GM23338 (cell line): ENCODE measurements at places on chromosomes 2 and 18. TPM values are rescaled to one million over a fixed set of nuclear protein-coding genes. Genes with fewer than 3 reads are reported as not detected.

- DNase-seq = no peak
- peaks cover 11% of the 10 kb centered on the region; the same call in 1 of the 2 replicates for H3K4me1 ChIP-seq
- H3K27me3 ChIP-seq = no peaks in the 10 kb centered on the region
- H3K27ac ChIP-seq = no peak overlapping the region
These were observed 18.6 kb downstream of the HIBCH start for GRCh38 chr2:190301032-190301431.

DNA sequence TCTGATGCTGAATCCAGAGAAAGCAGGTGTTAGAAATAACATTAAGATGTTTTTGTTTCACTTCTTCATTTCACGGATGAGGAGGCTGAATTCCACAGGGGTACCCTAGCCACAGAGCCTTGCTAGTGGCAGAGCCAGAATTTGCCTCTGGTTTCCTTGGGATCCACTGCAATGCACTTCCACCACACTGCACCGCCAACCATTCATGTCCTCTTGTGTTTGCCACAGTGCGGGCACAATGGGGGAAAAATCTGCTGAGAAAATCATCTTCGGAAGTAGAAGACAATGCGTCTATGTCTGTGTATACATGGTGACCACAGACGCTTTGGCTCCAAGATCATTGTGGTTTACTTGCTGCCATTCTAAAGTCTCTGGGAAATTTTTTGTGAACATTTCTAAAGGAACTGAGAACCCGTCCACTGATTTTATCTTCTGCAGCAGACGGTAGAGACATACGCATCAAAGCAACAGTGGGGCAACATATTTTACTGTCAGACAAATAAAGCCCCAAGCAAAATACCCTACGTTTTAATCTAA lies 14.9 kb downstream of the ICOS start:
- no peaks in the 10 kb centered on the region for H3K4me1 ChIP-seq
- no peak overlapping the region for H3K27ac ChIP-seq
- H3K27me3 ChIP-seq = no peaks in the 10 kb centered on the region
- no peak for DNase-seq
- no peak overlapping the region for H3K4me3 ChIP-seq

DNA sequence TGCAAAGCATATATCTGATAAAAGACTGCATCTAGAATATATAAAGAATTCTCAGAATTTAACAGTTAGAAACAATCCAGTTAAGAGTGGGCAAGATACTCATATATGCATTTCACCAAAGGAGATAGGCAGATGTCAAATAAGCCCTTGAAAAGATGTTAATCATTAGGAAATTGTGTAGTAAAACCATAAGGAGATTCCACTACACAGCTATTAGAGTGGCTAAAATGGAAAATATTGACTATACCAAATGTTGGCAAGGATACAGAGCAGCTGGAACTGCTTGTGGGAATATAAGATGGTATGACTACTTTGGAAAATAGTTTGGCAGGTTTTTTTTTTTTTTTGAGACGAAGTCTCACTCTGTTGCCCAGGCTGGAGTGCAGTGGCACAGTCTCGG lies 59.5 kb downstream of the CAB39 start:
- no peak overlapping the region for H3K4me3 ChIP-seq
- H3K4me1 ChIP-seq = 0 out of 2 replicates have a peak, but pooled peaks cover 6% of the 10 kb centered on the region
- no peak for DNase-seq

DNA sequence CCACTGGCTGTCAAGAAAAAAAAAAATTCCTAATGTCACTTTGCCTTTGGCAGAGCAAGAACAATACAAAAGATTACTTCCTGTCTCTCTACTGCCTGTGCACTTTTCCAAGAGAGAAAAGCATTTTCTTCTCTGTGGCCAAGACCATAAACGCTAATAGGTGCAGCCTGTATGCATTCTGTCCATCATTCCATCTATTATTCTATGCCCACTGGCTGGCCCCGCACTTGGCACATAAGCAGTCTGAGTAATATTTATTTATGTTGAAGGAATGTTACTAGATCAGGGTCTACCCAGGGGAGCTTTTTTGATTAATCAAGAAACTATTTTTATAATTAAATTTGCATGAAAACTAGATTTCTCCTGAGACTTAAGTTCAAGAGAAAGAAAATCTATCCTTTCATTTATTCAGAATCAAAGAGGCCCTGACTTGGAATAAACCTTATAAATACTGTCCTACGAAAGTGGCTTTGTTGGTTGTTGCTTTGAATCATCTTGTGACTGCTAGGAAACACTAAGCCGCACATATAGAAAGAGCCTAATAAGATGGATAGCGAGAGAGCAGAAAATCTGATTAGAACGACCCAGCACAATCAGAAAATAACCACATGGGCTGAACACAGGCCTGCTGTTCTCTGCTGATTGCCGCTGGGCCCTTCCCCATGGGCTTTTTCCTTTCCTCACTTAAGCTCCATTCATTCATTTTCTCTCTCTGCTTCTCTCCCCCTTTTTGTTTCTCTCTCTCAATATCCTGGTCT lies 59.4 kb downstream of the MMADHC start:
- H3K27ac ChIP-seq = no peak overlapping the region
- no peaks in the 10 kb centered on the region for H3K27me3 ChIP-seq
- no peaks in the 10 kb centered on the region for H3K4me1 ChIP-seq
- no peak for DNase-seq
- no peaks in the 10 kb centered on the region for H3K36me3 ChIP-seq
- H3K4me3 ChIP-seq = no peak overlapping the region

- no peak overlapping the region for H3K27ac ChIP-seq
- peak overlapping the region; percentile 77 for H3K4me3 ChIP-seq
- H3K4me1 ChIP-seq = peaks cover 14% of the 10 kb centered on the region
- peaks cover 77% of the 10 kb centered on the region for H3K27me3 ChIP-seq
These were observed 1.6 kb downstream of the LRATD1 start for GRCh38 chr2:14634182-14634488.

GRCh38 chr2:186058614-186059013 lies 320.0 kb downstream of the FSIP2 start:
- H3K4me3 ChIP-seq = no peak overlapping the region
- no peak overlapping the region; the same call in 1 of the 2 replicates for H3K27ac ChIP-seq
- H3K27me3 ChIP-seq = no peaks in the 10 kb centered on the region
- peak; percentile 54 for DNase-seq
- no peaks in the 10 kb centered on the region for H3K36me3 ChIP-seq

GRCh38 chr18:13629841-13630715 lies 96.3 kb downstream of the FAM210A start:
- no peak overlapping the region for H3K27ac ChIP-seq
- no peaks in the 10 kb centered on the region for H3K36me3 ChIP-seq
- H3K27me3 ChIP-seq = no peaks in the 10 kb centered on the region
- peak; percentile 90 for DNase-seq

- no peaks in the 10 kb centered on the region for H3K27me3 ChIP-seq
- H3K36me3 ChIP-seq = no peaks in the 10 kb centered on the region
- H3K4me1 ChIP-seq = peaks cover 18% of the 10 kb centered on the region
- H3K4me3 ChIP-seq = no peak overlapping the region
- DNase-seq = no peak
These were observed 80.7 kb downstream of the ACSL3 start for GRCh38 chr2:222941510-222942032.

DNA sequence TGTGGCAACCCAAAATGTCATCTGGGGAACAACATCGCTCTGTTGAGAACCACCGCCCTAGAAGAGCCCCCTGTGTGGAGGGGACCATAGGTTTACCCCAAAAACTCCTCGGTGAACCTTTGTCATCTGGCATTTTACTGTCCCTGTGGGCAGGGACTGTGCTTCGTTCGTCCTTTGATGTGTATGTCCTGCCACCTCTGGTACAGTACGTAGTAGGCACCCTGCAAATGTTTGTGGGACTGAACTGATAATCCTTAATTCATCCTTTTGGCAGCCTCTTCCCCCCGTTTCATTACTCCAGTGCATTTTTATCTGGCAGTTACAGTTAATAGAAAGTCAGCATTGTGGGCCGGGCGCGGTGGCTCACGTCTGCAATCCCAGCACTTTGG lies 728 bp downstream of the NAPG start:
- no peaks in the 10 kb centered on the region for H3K27me3 ChIP-seq
- no peak for DNase-seq
- H3K36me3 ChIP-seq = no peaks in the 10 kb centered on the region
- H3K4me3 ChIP-seq = peak overlapping the region; percentile 94
- H3K4me1 ChIP-seq = peaks cover 5% of the 10 kb centered on the region; the same call in 1 of the 2 replicates
- H3K27ac ChIP-seq = no peak overlapping the region; the same call in 1 of the 2 replicates

The DPY30 gene
- total RNA-seq = 156 and 176 TPM in 2 replicates

The CEP192 gene
- total RNA-seq = 23.3 and 30.6 TPM in 2 replicates

The DNAJC10 gene
- total RNA-seq = 83.1 and 96.9 TPM in 2 replicates

The BOLL gene
- total RNA-seq = 0.04 TPM in 1 of 2 replicates, not detected in the other
